ENCODE measurements at places on chromosomes 5 and 9. TPM values are rescaled to one million over a fixed set of nuclear protein-coding genes. Genes with fewer than 3 reads are reported as not detected.

BARHL1 gene
- total RNA-seq = not detected

WDR31 gene
- 0.49 TPM for total RNA-seq

ANKRD31 gene
- 0.54 TPM for total RNA-seq

MATR3 gene
- total RNA-seq = 153 TPM

KIF4B gene
- not detected for total RNA-seq

IL13 gene
- not detected for total RNA-seq

OR2V1 gene
- total RNA-seq = not detected

SIL1 gene
- total RNA-seq = 65.5 TPM

SLC27A6 gene
- not detected for total RNA-seq

NDST1 gene
- 79.7 TPM for total RNA-seq

ADAMTS16 gene
- total RNA-seq = not detected

TAF1L gene
- total RNA-seq = not detected

PLCXD3 gene
- total RNA-seq = 20.9 TPM

PLK2 gene
- total RNA-seq = 512 TPM

PCDHGB2 gene
- 3.2 TPM for total RNA-seq

All from cardiac atrium fibroblast (primary cell).